ENCODE measurements at places on chromosomes 4 and X. TPM values are rescaled to one million over a fixed set of nuclear protein-coding genes. Genes with fewer than 3 reads are reported as not detected.

Gene GAGE12E
- not detected for total RNA-seq

Gene SRPX
- total RNA-seq, result 3.7 TPM

Gene IL1RAPL1
- 2.7 TPM for total RNA-seq

Gene MAGEE2
- not detected for total RNA-seq

Gene AMBN
- total RNA-seq, result not detected

Gene HAUS7
- 51.8 TPM for total RNA-seq

Gene HPGD
- total RNA-seq, result not detected

Gene DCAF4L1
- 0.26 TPM for total RNA-seq

Gene EDA
- total RNA-seq, result 2.5 TPM

Gene UBQLN2
- total RNA-seq, result 41.4 TPM

Gene INTS6L
- 19.0 TPM for total RNA-seq

Gene CFAP47
- 0.75 TPM for total RNA-seq

Gene GPAT3
- not detected for total RNA-seq

Gene PQBP1
- 101 TPM for total RNA-seq

- no peak for DNase-seq
Measured at GRCh38 chrX:7214251-7214650, 66.3 kb upstream of the PUDP start.

GRCh38 chr4:112513971-112514646 is 1.9 kb downstream of the NEUROG2 start:
- no peak for DNase-seq

DNA sequence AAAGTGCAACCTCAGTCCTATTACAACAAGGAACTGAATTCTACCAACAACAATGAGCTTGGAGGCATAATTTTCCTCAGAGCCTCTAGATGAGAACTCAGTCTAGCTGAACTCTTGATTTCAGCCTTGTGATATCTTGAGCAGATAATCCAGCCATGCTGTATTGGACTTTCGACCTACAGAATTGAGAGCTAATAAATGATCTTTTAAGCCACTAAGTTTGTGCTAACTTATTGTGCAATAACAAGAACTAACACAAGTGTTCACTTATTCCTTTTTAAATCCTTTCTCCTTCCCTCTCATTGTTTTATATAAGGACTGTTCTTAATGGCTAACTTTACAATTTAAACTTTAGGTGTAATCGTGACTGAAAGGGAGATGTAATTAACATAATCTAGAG is 140.7 kb downstream of the MAGEB17 start:
- DNase-seq, result no peak

- no peak for DNase-seq
Measured at GRCh38 chr4:84563002-84563401, 19.9 kb upstream of the CDS1 start.

GRCh38 chrX:31209005-31209628 is 137.3 kb upstream of the FTHL17 start:
- DNase-seq, result no peak

DNA sequence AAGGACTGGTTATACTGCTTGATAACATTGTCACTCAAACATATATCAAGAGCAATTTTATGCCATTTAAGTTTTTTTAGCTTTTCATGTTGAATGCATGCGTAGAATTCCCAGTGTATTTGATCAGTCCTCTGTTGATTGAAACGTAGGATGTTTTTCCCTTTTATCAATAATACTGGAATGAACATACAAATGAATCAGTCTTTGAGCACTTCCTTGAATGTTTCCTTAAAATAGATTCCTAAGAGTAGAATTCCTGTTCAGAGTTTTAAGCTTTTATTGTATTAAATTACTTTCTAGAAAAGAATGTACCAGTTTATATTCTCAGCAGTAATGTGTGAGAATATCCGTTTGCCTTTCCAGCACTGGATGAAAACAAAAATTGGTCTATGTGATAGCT is 37.8 kb downstream of the ADD1 start:
- no peak for DNase-seq

- DNase-seq, result no peak
Measured at GRCh38 chr4:102624505-102624904, 123.3 kb downstream of the NFKB1 start.

DNA sequence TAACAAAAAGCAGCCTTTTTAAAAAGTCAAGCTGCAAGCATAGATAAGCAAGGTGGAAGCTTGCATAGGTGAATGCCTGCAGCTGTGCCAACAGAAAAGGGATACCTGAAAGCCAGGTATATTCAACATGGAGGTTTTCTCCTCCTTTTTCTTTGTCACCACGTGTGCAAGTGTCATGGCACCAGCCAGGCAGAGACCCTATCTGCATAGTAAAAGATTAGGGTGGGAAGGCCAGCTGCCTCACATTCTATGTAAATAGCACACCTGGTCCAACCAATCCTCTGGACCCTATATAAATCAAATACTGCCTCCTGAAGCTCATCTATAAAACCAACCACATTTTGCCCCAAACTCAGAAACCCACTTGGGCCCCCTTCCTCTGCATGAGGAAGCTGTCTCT is 28.0 kb upstream of the PLK4 start:
- no peak for DNase-seq

DNA sequence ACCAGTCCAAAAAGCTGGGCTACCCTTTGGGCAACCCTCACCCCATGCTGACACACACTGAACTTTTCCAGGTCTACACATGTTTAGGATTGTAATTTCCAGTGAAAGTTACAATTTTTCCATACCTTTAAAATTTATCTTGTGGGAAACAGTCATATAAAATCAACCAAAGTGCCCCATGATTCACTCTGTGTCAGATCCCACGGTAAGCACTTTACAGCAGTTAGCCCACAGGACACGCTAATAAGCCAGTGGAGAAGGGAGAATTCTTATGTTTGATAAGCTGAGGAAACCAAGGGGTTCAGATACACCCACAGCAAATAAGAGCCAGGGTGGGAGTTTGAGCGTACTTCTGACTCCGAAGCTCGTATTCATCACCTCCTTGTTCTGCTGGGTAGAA is 72.4 kb upstream of the TBL1X start:
- DNase-seq, result no peak

DNA sequence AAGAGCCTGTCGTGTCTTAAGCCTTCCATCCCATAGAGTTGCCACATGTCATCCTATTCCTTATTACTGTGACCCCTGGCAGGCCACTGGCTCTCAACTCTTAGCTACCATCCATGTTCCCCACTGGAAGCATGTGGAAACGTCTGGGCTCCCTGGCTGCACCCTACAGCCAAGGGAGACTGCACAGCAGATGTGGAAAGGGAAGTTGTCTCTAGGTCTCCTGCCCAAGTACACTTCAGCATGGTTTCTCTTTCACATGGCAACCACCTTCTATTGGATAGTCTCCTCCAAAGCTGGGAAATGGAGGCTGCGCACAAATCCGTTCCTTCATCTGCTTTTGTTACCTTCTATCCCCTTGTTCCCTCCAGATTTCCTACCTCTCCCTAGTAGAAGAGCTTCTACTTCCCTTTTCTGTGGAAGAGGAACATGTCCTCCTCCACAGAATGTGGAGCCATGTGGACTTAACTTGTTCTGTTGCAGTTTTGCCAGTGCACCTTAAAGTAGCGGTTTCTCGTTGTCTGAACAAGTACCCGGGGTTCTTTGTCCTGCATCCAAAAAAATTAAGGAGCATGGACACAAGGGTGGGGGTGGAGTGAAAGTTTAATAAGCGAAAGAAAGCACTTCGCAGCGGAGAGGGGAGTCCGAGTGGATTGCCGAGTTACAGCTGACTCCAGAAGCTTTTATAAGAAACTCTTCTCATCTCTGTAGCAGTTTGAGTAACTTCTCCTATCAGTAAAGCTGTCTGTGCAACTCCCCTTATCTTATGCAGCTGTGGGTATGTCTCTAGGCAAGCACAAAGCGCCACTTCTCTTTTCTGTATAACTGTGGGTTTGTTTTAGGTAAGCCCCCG is 52.5 kb downstream of the HMGB2 start:
- no peak for DNase-seq

DNA sequence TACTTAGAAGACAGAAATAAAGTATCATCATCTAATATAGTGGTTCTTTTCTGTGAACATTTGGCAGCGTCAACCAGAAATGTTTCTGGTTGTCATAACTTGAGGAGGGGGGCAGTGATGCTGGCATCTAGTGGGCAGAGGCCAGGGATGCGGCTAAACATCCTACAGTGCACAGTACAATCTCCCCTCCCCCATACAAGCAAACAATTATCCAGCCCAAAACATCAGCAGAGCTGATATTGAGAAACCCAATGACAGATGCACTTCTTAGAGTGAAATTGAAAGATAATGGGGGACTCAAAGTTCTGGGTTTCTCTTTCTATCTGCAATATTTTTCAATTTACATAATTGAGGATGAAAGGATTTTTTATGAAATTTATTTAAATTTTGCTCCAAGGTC is 1.9 kb upstream of the EIF1AX start:
- no peak for DNase-seq

DNA sequence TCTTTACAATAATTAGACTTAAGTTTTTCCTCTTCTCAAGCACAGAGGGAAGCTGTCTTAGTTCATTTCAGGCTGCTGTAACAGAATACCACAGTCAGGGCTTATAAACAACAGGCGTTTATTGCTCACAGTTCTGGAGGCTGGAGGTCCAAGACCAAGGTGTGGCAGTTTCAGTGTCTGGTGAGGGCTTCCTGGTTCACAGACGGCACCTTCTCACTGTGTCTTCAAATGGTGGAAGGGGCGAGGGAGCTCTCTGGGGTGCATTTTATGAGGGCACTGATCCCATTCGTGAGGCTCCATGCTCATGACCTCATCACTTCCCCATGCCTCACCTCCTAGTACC is 115.7 kb upstream of the MXRA5 start:
- DNase-seq, result no peak

- no peak for DNase-seq
Measured at GRCh38 chr4:6534050-6534449, 40.9 kb upstream of the MAN2B2 start.

DNA sequence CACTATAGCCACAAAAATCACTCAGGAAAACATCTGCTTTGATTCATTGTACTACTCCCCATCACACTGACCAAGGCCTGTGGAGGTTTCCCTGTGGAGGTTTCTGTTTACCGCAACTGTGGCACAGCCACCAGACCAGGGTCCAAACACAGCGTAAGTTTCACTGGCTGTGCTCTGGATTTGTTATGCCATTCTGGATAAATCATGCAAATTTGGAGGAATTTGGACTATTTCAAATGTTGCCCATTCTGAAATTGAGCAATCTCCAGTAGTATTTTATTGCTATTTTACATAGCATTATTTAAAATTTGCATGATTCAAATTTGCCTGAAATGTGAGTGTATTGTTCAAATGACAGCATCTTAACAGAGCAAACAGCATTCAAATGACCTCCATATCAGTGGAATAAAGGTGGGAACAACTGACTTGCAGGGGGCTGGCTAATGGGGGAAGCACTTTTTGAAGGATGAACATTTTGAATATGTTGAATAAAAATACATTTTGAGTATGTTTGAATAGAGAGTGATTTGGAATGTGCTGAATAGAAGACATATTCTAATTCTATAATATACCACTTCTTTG is 66.1 kb upstream of the ACSL1 start:
- DNase-seq, result no peak

DNA sequence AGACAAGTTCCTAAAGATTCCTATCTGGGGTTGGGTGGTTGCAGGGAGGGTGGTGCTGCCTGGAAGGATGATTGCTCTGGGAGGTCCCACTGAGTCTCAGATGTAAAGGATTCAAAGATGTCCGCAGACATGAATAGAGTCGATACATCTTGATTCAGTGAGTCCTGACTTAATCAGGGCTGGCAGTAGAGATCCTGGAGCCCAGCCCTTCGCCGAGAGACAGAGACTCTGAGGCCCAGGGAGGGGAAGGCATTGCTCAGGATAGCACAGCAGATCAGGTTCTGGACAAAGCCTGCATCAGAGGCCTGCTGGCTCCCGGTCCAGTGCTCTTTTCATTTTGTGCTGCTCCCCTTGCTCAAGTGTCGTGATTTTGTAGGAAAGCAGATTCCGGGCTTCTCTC is 21.7 kb downstream of the PJA1 start:
- DNase-seq, result no peak

DNA sequence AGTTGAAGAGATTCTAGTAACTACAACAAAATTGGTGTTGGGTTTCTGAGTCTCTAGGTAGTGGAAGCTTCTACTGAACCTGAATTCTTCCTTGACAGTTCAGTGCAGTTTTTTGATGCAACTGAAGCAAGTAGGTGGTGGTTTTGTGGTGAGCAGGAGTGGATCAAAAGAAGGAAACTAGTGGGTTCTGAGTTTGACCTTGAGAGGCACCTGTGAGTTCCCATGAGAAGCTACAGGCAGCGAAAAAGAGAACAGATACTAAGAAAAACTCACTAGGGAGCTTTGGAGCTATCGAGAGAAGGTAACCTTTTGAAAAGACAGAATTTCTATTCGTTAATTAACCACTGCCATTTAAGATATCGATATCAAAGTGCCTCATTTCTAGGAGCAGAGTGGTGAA is 145.2 kb downstream of the PDHA2 start:
- no peak for DNase-seq

DNA sequence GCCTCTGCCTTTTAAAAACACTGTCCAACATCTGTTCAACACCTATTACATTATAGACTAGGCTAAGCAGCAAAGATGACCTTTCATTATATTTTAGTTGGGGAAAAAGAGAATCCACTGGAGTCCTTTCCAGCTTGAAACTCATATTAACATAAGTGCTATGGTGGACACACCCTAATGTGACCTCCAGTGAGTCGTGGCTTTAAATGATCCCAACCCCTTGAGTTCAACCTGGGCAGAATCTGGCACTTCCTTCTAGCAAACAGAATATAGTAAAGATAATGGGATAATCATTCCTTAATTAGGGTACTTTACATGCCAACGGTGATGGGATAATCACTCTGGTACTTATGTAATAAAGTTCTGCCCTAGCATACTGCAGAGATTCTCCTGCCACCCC is 162.6 kb downstream of the MAB21L2 start:
- DNase-seq, result no peak

DNA sequence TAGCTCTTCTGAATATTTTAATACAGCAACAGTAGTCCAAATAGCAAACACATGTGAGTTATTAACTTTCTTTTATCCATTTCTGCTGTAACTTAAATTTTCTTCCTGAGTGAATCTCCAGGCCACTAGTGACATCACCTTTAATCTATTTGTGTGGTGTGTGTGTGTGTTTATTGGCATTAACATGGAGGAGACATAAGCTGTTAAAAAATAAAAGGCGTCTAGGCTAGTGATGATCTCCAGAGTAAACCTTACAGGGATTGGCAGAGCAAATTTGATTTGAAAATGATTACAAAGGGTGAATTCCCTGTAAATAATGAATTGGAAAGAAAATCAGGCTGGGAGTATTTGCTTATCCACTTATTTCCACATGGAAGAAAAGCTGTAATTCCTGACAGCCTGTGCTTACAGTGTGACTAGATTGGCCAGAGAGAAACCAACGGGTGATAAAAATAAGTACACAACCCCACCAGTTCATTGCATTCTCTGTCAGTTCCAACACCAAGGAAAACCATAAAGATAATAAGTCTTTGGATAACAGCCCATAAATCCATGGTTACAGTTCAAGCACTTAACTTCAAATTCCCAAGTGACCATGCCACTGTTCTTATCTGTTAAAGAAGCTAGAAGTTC is 186.1 kb downstream of the ENOX2 start:
- no peak for DNase-seq

- no peak for DNase-seq
Measured at GRCh38 chr4:166314902-166315301, 441.9 kb downstream of the TLL1 start.

GRCh38 chr4:140769209-140769608 is 13.0 kb upstream of the TBC1D9 start:
- no peak for DNase-seq

GRCh38 chr4:186647821-186648220 is 75.8 kb downstream of the FAT1 start:
- DNase-seq, result no peak

- no peak for DNase-seq
Measured at GRCh38 chrX:136806891-136807410, 26.2 kb upstream of the ARHGEF6 start.

GRCh38 chr4:106803083-106803482 is 233.0 kb downstream of the DKK2 start:
- no peak for DNase-seq

All from neural crest cell (in vitro differentiated cells).